Activated T-helper 1 cell treated with anti-CD3 and anti-CD28 coated beads, Interleukin-2, amount 50 U/mL, for 16 hours (primary cell): ENCODE measurements at places on chromosomes 3 and 15.

DNA sequence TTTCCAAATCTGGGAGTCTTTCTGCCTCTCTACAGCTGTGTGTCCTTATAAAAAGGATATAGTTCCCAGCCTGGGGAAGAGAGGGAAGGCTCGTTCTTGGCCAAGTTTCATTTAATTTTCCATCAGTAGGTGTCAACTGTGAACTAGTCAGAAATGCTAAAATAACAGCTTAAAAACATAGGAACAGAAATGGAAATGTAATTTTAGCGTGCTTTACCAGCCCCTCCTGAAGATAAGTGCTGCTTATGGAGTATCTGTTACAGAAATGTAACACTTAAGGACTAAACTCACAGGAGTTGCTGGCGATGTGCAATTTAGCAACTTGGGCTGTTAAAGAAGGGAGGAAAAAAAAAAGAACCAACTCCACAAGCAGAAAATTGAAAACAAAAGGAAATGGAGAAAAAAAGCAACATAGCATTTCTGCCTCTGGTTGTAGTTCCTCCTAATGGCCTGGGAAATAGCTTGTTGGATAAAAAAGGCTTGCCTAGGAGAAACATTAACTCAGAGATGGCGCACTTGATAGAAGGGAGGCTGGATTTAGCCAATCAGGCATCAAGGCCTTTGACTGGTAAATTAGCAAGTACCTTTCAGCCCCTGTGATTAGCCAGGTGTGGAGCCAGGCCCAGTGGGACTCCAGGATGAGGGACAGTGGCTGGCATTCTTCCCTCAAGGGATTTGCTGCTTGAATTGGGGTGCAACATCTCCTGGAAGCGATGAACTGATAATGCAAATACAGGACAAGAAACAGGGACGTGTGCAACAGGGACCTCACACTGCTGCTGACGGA lies 84.3 kb downstream of the RPLP1 start:
- DNase-seq = no peak

GRCh38 chr3:13213911-13214846 lies 140.9 kb upstream of the IQSEC1 start:
- no peak for DNase-seq

GRCh38 chr15:46708226-46708625 lies 1009.1 kb upstream of the SEMA6D start:
- no peak for DNase-seq

DNA sequence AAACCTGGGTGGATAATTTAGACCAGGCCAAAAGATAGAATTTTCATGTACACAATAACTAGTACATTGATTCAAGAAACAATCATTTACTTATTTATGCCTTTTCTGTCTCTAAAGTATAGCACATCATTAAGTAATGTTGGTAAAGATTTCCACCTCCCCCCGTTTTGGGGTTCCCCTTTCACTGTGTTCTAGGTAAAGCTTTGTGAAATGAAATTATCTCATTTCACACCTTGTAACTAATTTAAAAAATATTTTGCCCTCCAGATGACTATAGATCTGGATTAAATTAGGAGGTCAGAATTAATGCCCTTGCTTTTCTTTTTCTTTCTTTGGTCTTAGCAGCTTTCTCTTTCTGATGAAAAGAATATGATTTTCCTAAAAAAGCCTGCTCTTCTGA lies 328.5 kb upstream of the TBC1D5 start:
- no peak for DNase-seq

DNA sequence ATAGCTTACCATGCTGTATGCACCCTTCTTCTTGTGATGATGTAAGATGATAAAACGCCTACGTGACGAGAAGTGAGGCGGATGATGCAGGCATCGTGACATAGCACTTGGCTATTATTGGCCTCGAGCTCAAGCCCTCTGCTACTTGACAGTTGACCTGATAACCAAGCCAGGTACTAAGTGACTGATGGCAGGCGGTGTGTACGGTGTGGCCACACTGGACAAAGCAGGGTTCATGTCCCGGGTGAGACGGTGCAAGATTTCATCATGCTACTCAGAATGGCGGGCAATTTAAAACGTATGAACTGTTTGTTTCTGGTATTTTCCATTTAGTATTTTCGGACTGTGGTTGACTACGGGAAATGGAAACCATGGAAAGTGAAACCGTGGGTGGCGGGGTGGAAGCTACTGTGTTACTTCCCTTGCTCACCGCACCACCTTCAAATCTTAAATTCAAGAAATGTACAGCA lies 57.7 kb downstream of the SLC12A8 start:
- no peak for DNase-seq

- no peak for DNase-seq
Observed at GRCh38 chr3:184472723-184473428, 88.7 kb upstream of the EPHB3 start.

DNA sequence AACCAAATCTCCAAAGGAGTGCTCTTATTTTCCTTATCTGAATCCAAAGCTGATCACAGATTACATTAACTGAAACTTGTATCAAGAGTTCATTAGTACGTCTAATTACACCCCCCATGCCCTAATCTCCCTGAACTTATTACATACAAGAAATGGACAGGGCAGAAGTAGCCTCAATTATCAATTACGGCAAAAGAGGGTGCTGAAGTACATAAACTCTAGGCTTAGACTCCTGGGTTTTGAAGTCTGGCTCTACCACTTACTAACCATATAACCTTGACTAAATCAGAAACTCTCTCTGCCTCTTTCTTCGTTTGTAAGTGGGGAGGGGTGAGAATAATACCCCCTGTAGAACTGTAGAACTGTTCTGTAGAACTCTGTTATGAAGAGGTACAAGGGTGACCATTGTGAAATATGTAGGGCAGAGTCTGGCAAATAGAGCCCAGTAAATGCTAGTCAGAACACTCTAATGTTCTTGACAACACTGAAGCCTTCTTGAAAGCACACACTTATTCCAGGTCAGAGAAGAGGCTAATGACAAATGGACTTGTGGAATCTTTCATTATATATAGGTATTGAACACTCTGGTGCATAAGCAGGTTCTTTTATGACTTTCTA lies 19.6 kb upstream of the OR5K4 start:
- DNase-seq = no peak

- DNase-seq = no peak
Observed at GRCh38 chr15:98776607-98777281, 128.4 kb downstream of the IGF1R start.

- no peak for DNase-seq
Observed at GRCh38 chr15:63634154-63634553, 37.0 kb downstream of the FBXL22 start.

- no peak for DNase-seq
Observed at GRCh38 chr15:40293006-40293405, 10.1 kb upstream of the ANKRD63 start.

DNA sequence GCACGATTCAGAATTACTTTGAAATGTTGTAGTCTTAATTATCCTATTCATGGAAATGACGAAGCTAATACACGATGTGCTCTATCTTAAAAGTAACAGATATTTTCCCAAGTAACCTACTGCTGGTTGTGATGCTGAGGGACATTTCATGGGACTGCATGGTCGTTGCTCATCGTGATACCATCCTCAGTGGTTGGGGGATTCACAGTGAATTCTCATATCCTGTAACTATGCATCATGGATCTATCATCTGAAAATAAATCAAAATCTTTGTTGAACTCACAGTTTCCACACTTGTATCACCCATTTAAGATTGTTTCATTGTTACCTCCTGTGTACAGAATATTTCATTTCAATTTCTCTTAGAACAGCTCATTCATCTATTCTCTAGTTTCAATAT lies 84.7 kb downstream of the OPA1 start:
- no peak for DNase-seq

DNA sequence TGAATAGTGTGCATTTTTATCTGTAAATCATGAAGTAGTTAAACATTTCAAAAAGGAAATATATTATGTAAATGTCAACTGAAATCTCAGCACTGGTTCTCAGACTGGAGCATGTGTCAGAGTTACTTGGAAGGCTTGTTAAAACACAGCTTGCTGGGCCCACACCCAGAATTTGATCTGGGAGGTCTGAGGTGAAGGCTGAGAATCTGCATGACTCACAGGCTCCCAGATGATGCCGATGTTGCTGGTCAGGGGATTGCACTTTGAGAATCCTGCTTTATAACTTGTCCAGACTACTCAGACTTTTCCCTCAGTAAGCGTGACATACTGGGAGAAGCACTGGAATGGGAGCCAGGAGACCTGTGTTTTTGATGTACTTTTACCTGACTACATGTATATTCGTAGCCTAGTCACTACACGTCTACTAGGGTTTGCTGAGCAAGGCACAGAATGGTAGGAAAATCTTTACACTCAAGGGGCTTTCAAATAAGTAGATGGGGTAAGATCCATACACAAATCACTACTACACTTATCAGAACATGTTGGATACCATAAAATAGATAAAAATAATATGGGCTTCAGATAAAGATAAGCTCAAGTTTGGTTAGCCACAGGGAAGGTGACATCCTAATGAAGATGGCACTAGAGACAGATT lies 77.1 kb upstream of the MEX3B start:
- DNase-seq = no peak

DNA sequence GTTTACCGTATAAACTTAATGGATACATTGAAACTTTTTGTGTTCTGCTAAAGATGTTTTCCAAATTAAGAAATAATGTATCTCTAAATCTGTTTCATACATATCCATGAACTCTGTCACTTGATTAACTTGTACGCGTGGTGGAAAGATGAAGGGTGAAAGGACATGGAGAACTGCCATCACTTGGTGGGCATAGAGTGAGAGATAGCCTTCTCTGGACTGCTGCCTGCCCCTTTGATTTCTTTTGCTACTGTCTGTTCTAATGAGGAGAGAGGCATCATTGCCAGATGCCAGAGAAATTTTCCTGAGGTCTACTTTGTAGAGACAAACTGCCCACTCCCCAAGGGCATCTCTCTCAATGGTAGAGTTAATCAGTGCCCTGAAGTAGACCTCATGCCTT lies 120.5 kb downstream of the SLMAP start:
- no peak for DNase-seq

- no peak for DNase-seq
Observed at GRCh38 chr3:49461443-49462171, 8.5 kb upstream of the DAG1 start.

DNA sequence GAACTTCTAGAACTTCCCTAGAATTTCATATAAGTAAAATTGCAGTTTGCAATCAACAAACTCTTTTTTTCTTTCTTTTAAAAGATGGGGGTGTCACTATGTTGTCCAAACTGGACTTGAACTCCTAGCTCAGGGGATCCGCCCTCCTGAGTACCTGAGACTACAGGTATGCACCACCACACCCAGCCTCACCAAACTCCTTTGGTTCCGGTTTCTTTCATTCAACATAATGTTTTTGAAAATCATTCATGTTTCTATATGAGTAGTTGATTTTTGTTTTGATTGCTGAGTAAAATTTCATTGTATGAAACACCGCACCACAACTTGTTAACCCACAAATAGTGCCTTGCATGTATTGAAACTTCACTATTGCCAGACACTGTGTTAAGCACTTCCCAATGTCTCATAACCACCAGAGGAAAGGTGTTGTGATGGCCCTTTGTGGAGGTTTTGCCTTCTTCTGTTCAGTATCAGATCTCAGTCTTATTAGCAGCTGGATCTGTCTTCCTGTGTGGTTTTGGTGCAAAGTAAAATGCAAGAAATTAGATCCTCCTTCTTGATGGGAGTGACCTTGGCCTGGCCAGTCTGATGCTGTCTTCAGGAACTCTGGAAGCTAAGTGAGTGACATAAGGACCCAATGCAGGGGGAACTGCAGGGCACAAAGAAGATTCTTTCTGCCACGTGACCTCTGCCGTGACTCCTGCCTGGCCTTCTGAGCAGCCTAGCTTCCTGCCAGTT lies 78.8 kb upstream of the UBE2E1 start:
- no peak for DNase-seq

DNA sequence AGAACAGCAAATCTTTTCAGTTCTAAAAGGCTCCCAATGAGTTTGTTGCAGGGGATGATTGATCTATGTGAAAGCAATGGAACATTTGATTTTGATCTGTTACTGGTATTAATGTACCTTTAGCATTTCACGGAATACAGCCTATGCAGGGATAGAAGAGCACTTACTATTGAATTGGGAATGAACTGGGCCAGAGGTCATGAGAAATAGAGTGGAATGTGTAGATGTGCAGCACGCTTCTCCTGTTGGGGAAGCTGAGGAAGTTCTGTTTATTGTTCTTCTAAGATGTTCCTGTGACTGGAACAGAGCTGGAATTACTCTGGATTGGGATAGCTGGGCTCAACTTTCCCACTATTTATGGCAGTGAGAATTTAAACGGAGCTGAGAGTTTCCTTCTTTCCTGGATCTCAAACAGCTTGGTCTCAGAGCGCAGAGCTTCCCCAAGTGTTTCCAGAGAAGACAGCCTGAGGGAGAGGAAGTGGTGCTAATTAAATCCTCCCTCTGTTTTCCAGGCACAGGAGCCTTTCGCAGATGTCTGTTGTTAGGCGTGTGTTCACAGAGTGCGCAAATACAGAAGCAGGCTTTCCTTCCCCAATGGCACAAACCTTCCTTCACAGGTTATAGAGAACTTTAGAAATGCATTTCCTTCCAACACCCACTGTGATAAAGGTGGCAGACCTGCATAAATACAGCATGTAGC lies 32.5 kb downstream of the TPRG1 start:
- DNase-seq = no peak

DNA sequence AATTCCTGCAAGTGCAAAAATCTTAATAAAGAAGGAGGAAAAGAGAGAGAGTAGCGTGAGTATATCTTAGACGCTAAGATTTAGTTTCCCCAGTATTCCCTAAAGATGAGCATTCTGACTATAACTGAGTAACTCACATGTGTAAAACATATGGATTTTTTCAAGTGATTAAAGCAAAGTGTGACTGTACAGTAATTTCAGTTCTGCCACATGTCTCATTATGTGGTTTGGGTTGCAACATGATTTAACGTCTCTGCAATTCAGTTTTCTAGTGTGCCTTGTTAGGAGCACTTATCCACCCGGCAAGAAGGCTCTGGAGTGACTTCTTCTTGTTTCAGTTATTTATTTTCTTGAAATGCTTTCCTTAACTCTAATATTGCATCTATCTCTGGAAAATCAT lies 514.1 kb downstream of the ROBO1 start:
- DNase-seq = no peak

GRCh38 chr3:24315356-24315755 lies 179.3 kb downstream of the THRB start:
- no peak for DNase-seq

- no peak for DNase-seq
Observed at GRCh38 chr3:39323494-39323893, 6.0 kb upstream of the CCR8 start.

DNA sequence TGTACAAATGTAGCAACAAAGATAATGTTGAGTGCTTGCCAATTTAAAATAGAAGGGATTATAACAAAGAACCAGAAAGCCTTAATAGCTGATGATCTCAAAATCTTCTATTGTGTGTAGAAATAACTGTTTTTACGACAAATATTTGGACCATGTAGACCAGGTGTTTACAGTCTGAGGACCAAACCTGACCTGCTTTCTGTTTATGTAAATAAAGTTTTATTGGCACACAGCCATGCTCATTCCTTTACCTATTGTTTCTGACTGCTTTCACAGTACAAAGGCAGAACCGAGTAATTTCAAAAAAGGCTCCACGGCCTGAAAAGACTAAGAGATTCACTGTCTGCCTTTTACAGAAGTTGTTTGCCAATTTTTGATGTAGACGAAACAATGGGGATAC lies 91.8 kb downstream of the GOLIM4 start:
- DNase-seq = no peak
